ENCODE measurements at places on chromosomes 7 and 10. TPM values are rescaled to one million over a fixed set of nuclear protein-coding genes. Genes with fewer than 3 reads are reported as not detected.

NUDT5 gene
- total RNA-seq = 102 TPM

OGDH gene
- 84.8 TPM for total RNA-seq

GPR15LG gene
- total RNA-seq = not detected

C7orf33 gene
- total RNA-seq = not detected

PRXL2A gene
- 6.4 TPM for total RNA-seq

LIPJ gene
- total RNA-seq = not detected

OR2A2 gene
- not detected for total RNA-seq

MCM7 gene
- 248 TPM for total RNA-seq

INHBA gene
- total RNA-seq = 1.1 TPM

NKX1-2 gene
- not detected for total RNA-seq

ST8SIA6 gene
- 0.19 TPM for total RNA-seq

MBL2 gene
- not detected for total RNA-seq

GRCh38 chr7:129279757-129280156 lies 54.9 kb downstream of the AHCYL2 start:
- DNase-seq = no peak

GRCh38 chr10:88150339-88150738 lies 286.9 kb downstream of the PTEN start:
- no peak for DNase-seq

DNA sequence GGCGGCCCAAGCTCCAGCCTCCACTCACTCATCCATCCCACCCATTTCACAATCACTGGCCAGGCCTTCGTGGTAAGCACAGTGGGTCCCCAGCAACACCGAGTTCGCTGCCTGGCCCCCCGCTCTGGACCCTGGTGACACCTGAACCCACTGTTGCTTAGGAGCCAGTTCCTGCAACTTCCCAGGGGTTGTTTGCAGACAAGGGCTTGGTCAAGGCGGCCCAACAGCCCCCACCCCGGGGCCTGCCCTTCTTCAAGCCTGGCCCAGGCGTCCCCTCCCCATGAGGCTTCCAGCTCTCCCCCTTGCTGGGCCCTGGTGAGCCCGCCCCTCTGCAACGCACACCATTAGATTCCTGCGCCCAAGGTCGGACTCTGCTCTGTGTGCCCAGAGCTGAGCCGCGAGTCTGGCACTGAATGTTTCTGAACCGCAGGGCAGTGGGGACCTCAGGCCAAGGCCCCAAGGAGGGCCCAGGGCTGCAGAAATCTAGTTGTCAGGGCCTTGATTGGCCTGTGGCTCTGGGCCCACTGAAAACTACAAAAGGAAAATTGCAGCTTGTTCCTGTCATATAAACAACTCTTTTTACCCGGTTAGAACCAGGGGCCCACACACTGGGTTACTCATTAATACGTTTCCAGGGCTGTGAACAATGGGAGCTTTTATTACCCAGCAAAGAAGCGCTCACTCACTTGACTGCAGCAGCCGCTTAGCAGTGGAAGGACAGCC lies 2.1 kb upstream of the COX19 start:
- no peak for DNase-seq

GRCh38 chr7:93910076-93910994 lies 4.0 kb downstream of the GNGT1 start:
- no peak for DNase-seq

GRCh38 chr7:14521183-14521582 lies 381.4 kb downstream of the DGKB start:
- DNase-seq = no peak

- no peak for DNase-seq
These were observed 1.5 kb downstream of the FAM13C start for GRCh38 chr10:59360605-59361405.

GRCh38 chr7:144575456-144575855 lies 172.0 kb upstream of the NOBOX start:
- DNase-seq = no peak

DNA sequence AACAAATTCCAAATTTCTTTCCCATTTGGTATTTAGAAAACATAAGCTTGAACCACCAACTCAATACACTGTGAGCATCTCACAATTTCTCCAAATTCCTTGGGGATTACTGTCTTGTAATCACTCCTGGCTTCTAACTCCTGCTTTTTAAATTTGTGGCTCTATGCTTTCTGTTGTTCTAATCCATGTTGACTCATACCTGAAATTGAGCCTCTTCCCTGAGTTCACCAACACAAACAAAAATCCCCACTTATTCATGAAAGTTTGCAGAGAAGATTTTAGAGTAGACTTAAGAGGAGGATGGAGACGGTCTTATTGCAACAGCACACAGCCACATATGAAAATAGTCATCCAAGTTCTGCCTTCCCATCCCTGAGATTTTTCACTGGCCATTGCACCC lies 252.5 kb downstream of the PTEN start:
- DNase-seq = no peak

GRCh38 chr7:80589631-80590030 lies 48.8 kb upstream of the CD36 start:
- no peak for DNase-seq

DNA sequence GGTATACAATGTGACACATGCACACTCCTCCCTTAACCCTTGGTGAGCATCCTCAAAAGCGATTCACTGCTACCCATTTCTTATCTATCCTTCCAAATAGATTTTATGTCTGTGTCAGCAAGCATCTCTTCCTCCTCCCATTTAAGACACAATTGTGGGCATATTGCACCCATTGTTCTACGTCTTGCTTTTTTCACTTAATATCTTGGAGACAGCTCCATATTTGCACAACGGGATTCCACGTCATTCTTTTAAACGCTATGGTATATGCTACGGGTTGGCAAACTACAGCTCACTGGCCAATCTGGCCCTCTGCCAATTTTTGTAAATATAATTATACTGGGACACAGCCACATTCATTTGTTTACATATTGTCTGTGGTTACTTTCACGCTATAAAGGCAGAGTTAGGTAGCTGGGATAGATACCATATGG lies 88.6 kb downstream of the RNF216 start:
- DNase-seq = no peak

- no peak for DNase-seq
These were observed 26.5 kb downstream of the NT5C2 start for GRCh38 chr10:103166523-103166922.

DNA sequence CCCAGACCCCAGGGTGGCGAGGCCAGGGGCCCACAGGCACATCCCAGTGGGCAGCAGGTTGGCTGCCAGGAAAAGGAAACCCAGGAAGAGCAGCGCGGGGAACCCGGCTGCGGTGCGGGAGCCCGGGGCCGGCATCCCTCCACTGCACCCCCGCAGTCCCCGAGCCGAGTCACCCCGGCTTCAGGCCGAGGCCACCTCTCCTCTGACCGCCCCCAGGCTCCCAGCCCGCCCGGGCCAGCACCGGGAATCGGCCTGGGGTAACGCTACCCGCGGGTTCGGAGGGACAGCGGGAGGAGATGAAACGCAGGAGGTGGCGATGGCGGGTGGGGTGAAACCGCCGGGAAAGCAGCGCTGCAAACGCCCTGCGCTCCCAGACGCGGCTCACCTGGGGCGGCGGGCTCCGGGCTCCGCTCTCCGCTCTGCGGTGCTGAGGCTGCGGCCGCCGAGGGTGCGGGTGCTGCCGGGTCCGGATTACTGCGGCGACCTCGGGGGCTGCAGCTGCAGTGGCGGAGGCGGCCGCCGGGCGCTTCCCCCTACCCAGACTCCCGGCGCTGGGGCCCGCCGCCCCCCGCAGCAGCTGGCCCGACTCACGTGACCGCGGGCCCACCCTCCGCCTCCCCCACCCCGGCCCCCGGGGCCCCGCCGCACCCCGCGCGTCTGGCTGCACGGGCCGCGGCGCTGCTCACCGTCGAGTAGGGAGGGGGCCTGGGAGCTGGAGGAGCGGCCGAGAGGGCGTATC lies at the start of gene SCRN1:
SCRN1 (minus strand) TSS at position 545 of the 739 bp plus-strand sequence. CDS start 20,734 bp downstream, outside the sequence.
- DNase-seq = peak; percentile 64

DNA sequence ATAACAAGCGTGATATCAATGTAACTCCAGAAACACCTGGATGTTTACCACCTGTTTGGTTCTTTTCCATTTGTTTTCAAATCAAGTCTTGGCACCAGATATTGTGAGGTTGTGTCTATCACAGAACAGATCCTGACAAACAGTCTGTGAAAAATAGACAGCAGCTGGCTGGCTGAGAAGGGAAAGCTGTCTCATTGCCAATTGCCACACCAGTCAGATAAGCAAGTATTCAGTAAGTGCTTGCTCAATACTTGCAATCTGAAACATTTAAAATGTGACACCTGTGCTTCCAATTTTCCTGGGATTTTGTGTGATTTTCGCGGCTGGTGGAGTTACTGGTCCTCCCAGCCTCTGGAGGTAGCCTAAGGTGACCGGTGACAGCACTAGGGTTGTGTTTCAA lies 147.9 kb upstream of the MYO3A start:
- no peak for DNase-seq

DNA sequence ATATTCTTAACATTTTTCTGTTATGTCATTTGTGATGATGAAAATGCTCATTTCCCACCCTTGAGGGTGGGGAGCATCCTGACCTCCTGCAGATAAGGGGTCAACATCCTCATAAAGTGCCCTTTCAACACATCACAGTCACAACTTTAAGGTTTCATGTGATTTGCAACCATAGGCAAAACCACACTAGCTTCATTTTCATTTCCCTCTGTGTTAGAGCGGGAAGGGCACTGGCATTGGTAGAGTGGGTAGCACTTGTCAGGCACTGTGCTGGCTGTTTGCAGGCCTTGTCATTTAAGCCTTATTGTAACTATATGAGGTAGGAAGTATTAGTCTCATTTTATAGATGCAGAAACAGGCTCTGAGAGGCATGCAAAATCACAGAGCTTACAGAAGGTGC lies 39.8 kb downstream of the PSMC2 start:
- no peak for DNase-seq

- DNase-seq = peak; percentile 64
These were observed 144.7 kb downstream of the PFKFB3 start for GRCh38 chr10:6347391-6347951.

DNA sequence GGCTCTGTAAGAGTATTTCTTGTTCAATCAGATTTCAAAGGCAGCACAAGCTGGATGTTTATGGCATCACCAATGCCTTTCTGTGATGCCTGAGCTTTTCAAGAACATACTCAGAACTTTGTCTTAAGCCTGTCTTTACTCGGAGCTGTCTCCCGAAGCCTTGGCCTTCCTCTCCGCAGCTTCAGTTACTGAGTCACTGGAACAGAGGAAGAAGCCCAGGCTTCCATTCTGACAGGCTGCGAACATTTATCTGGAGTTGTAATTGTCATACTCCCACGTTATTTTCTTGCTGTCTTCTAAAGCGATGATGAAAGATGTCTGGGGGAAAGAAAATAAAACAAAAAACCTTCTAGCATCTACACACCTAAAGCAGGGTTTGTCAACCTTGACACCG lies 43.9 kb downstream of the GRK5 start:
- DNase-seq = no peak

- DNase-seq = no peak
These were observed 30.2 kb downstream of the DHTKD1 start for GRCh38 chr10:12098966-12099365.

DNA sequence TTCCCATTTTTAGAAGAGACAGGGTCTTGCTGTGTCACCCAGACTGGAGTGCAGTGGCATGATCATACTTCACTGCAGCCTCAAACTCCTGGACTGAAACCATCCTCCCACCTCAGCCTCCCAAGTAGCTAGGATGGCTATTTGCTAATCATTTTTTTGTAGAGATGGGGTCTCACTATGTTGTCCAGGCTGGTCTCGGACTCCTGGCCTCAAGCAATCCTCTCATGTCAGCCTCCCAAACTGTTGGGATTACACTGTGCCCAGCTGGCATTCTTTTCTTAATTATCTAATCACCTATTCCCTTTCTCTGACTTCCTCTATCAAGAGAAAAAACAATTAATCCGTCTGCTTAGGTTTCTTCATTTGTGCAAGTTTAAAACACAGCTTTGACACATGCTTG lies 172.5 kb upstream of the TRIM24 start:
- no peak for DNase-seq

DNA sequence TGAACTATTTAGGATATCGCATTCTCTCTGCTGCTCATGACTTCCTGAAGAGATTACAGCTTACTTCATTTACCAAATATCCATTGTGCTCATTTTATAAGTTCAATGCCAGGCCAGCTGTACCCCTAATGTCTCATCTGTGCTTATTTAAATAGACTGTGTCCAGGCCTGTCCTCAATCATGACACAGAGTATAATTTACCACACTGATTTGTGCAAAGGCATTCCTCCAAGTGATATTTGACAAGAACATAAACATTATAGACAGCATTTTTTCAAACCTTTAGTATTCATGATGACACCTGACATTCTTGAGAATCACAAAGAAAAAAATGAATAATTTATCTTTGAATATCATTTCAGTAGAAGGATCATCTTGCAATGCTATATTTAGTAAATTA lies 260.1 kb upstream of the SEMA3D start:
- DNase-seq = no peak

All from natural killer cell treated with Interleukin-12 subunit alpha and Interleukin-12 subunit beta and Interleukin-15 and Interleukin-18, amount 100 ng/mL, for 72 hours (primary cell).